ENCODE measurements at places on chromosomes 11 and 22.

- no peak for DNase-seq
Measured at GRCh38 chr11:87372065-87372464, 334.3 kb downstream of the TMEM135 start.

DNA sequence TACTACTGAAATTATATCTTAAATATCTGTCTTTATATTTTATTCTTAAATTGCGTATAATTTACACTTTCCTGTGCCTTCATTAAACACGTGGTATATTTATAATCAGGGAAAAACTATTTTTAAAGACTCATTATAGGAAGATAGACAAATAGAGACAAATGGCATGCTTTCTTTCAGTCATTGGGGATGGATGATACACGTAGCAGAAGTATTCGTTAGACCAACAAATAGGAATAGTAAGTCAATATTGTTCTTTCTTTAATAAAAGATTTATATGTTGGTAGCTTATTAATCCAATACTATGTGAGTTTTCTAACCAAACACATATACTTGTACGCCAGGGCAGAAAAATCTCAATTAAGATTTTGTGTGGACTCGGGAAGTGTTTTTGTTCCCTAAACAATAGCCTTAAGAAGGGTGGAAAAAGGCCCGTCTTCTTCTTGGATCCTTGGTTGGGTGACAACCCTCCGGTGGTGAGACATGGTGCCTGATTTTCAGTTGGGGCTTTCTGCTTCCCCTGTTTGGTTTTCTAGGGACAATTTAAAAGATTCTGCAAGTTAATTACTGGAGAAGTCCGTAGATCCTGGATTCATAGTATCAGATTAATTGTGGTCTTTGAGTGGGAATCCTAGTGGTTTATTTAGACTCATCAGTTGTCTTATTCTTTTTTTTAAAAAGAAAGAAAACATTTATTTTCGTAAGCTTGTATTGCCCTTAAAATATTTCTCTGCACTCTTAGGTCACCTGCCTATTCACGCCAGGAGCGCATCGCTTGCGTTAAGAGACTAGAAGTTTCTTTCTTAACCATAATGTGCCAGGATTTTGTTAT lies 83.5 kb upstream of the WNT7B start:
- no peak for DNase-seq

GRCh38 chr22:21718499-21718898 lies 17.1 kb downstream of the YPEL1 start:
- no peak for DNase-seq

- no peak for DNase-seq
Measured at GRCh38 chr11:92667486-92668152, 301.8 kb upstream of the MTNR1B start.

DNA sequence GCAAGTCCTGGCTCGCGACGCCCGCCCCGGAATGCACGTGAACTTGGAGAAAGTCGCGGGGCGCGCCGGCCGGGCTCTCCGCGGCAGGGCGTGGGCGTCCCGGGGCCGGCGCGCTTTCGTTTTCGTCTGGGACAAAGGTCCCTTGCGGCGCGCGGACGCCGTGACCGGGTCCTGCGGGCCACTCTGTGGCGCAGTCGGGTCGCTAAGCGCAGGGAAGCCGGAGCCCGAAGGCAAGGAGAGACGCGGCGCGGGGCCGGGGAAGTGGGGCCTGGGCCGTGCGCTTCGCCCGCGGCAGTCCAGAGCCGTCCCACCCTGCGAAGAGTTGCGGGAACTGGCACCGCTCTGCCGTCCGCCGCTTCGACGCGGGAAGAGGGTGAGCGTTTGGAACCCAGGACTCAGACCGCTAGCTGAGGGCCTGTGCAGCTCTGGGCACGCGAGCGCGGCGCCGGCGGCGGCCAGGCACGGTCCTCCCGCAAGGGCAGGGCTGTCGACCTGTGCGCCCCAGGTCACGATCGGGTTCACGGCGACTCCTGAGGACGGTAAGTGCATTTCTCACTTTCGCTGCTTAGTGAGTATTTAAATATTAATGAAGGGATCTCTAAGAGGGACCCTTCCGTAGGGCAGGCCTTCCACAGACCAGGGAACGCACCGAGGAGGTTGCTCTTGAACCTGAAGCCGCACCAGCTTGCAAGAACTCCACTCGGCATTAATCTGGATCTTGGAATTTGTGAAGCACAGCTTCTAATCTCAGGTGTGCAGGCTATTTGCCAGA lies 78.0 kb upstream of the PPARA start:
- peak; percentile 86 for DNase-seq

DNA sequence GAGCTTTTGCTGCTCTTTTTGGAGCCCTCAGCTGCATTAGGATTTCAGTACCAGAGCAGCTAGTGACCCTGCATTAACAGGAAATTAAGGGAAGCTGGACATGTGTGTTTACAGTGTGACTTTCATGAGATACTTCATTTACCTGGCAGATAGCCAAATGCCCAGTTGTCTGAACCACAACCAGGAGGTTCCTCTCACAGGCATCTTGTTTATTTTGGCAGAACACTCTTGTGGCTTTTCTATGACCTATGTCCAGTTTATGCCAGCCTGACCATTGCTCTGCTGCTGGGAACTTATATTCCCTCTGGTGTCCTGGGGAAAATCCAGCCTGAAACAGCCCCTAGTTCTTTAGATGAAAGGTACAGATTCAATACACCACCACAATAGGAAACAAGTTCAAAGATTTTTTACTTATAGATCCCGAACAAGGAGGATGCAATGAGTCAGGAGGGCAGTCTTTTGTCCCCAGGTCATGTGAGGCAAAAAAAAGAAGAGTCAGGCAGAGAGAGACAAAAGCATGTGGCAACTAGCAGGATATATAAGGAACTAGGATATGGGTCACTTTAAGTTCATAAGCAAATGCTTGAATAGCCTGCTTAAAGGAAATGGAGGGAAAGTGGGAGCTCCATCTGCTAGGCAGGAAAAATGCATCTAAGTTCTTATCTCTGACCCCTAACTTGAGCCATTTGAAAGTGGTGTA lies 379.3 kb downstream of the INSC start:
- DNase-seq, result no peak

- DNase-seq, result peak; percentile 73
Measured at GRCh38 chr11:112961146-112961668, at the start of gene NCAM1. Gene NCAM1 (plus strand): TSS chr11:112961420.

- no peak for DNase-seq
Measured at GRCh38 chr22:22884888-22885840, 2.5 kb upstream of the IGLL5 start.

GRCh38 chr11:130574740-130575139 lies 126.3 kb downstream of the ADAMTS15 start:
- DNase-seq, result no peak

GRCh38 chr11:117595440-117595839 lies 201.6 kb downstream of the DSCAML1 start:
- DNase-seq, result no peak

- no peak for DNase-seq
Measured at GRCh38 chr11:126687477-126687876, 313.1 kb downstream of the KIRREL3 start.

- no peak for DNase-seq
Measured at GRCh38 chr11:99766811-99767210, 746.1 kb downstream of the CNTN5 start.

DNA sequence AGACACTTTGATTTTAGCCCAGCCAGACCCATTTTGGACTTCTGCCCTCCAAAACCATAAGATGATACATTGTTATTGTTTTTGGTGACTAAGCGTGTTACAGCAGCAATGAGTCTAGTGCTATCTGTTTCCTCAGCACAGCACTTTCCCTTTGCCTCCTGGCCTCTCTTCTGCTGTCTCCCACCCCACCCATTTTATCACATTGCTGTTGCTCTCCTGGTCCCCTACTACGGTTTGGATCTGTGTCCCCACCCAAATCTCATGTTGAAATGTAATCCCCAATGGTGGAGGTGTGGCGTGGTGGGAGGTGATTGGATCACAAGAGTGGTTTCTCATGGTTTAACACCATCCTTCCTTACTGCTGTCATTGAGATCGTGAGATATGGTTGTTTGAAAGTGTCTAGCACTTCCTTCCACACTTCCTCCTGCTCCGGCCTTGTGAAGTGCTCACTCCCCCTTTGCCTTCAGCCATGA lies 59.8 kb upstream of the CD82 start:
- no peak for DNase-seq

DNA sequence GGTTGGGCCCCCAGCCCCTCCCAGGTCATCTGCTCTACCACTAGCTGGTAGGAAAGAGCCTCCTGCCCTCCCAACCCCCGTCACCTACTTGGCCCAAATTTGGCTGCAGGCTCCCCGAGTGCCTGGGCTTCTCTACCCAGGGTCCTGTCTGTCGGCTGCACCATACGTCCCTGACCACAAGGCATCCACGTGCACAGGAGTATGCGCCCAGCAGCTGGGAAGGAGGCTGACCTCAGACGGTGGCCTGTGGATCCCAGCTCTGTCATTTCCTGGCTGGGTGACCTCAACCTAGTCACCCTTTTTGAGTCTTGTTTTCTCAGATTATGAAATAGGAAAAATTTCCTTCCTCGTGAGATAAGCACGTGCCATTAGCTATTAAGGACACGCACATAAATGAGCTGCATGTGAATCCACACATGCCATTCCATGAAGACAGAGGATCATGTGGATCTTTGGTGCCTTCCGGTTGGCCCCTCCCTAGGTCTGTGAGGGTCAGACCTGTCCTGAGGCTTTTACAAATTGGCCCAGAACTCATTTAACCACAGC lies 13.7 kb downstream of the CYB561A3 start:
- DNase-seq, result no peak

GRCh38 chr22:24803064-24803542 lies 2.9 kb upstream of the SGSM1 start:
- DNase-seq, result peak; percentile 74

DNA sequence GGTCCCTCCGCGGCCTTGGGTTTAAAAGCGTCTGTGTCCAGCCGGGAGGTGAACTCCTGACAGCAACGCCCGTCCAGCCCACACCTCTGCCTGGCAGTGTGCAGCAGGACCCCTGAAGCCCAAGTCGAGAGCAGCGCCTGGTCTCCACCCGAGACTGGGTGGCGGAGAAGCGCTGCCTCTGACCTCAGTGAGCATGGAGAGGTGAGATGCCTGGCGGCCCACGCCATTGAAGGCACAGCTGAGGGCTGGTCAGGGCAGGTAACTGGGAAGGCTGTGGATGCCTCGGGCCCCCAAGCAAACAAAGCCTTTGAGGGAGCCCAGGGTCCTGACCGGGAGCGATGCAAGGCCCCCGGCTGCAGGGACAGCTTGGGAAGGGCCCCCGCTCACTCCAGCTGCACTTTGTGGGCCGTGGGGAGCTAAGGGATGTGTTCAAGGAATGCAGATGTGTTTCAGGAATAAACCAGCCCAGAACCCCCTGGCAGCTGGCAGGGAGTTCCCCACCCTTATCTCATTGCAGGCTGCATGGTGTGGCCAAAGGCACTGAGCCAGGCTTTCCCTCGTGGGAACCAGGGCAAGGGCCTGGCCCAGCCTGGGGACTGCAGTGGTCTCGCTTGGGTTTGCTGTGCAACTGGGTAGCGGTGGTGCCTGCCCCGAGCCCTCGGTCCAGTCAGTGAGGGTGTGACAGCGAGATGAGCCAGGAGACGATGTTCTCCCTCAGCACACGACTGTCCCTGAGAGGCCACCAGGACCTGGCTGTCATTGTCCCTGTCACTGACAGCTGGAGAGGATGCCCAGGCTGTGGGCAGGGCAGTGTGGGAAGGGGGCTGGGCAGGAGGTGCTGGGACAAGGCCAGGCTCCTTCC lies 92.5 kb downstream of the WNT7B start:
- peak; percentile 47 for DNase-seq

GRCh38 chr11:65918211-65919140 lies at the start of gene C11orf68:
Gene C11orf68 (minus strand): TSS chr11:65919062. CDS start chr11:65919031, 31 bp downstream.
- DNase-seq, result no peak

DNA sequence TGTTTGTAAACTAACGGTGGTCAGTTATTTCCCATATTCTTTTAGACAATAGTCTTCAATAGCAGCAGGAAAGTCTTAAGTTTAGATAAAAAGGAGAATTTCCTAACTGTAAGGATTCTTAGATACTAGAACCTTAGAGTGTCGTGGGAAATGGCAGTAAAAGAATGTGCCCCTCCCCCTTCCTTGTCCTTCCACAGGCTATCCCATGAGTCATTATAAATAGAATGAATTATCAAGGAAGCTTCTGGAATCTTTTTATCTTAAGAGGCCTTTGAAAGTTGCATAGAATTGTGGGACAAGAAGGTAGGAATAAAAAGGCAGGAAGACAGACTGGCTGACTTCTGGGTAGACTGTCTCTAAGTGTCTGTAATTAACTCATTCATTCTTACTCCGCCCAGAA lies 165.2 kb upstream of the TBCEL start:
- no peak for DNase-seq

DNA sequence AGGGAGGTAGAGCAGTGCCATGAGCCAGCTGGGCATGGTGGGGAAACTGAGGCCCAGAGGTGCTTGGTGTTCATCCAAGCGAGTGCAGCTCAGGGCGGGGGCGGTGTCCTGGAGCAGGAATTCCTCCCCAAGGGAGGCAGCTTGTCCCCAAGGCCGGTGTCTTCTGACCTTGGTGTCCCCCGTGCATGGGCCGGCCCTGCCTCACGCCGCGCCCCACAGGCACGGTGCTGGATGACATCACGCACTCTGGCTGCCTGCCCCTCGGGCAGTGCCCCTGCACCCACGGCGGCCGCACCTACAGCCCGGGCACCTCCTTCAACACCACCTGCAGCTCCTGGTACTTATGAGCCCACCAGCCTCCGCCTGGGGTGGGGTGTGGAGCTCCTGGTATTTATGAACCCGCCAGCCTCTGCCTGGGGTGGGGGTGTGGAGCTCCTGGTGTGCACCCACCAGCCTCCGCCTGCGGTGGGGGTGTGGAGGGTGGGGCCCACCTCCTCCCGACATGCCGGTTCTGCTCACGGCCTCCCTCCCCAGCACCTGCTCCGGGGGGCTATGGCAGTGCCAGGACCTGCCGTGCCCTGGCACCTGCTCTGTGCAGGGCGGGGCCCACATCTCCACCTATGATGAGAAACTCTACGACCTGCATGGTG lies 6.7 kb downstream of the MUC5B start:
- peak; percentile 45 for DNase-seq

DNA sequence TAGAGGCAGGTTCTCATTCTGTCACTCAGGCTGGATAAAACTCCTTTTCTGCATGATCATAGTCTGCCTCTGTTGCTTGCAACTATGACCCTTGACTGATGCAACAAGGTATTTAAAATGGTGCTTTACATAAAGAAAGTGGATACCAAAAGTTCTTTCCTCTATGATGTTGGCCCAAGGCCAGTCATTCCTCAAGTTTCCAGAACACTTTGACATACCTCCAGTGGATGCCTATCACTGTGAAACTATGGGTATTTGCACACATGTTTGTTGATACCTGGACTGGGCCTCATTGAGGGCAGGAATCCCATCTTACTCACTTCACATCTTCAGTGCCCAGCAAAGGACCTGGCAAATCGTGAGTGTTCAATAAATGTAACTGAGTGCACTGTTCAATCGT lies 159.0 kb upstream of the ZC3H12C start:
- no peak for DNase-seq

DNA sequence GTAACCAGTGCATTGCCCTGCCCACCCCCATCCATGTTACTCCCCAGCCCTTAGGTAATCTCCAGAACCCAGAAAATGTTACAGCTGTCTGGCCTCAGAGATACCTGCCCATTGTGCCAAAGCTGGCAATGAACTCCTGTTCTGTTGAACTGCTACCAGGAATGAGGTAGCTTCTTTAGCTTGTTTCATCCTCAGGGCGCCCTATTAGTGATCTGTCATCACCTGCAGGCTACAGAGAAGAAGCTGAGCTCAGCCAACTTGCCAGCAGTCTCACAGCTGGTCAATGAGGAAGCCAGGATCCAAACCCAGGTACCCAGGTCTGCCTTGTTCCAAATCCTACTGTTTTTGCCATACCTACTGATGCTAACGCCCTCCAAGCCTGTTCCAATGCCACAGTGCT lies 88.7 kb downstream of the GALNT18 start:
- DNase-seq, result no peak
